ENCODE measurements at places on chromosomes 4 and X.

DNA sequence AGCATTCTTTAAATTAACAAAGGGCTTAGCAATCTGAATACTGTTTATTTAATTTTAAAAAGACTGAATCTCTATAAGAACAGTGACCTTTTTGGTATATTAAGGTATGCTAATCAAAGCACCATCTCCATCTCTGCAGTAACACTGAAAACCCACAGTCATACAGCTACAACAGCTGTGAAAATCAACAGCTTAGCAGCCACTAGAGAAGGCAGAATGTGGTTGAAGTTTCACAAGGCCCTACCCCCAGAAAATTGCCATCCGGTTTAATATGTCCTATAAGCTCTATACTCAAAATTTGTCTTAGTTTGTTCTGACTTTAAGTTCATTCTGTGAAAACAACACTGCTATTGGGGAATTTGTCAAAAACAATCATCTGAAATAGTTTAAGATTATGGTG is 128.7 kb downstream of the OPHN1 start:
- no peak for DNase-seq

- no peak for DNase-seq
These were observed 88.1 kb downstream of the SPANXN3 start for GRCh38 chrX:143429131-143429530.

DNA sequence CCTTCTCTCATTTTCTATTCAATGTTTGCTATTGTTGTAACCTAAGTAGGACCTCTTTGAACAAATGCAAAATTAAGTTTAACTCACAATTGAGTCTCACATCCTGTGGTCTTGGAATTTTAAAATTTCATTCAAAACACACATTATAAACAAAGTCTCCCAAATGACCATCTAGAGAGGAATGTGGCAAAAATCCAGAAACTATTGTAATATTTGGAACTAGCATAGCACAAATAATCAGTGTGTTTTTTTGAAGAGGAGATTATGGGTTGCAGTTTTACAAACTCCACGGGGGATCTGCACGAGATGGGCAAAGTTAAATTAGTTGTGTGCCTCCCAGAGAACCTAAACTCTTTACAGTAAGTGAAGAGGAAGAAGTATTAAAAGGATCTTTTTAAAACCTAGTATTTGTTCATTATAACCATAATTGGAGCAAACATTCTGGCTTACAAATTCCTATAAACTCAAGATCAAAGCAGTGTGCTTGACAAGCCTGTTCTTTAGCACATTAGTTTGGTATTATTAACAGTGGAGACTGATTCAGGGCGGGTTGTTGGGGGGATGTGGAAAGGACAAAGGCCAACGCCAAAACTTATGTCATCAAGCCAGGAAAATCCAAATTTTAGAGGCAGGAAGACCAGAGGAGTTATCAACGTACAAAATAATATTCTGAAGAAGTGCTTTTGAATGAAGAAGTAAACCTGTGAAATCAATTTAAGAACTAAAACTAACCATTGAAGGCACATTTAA is 22.4 kb upstream of the RBPJ start:
- no peak for DNase-seq

DNA sequence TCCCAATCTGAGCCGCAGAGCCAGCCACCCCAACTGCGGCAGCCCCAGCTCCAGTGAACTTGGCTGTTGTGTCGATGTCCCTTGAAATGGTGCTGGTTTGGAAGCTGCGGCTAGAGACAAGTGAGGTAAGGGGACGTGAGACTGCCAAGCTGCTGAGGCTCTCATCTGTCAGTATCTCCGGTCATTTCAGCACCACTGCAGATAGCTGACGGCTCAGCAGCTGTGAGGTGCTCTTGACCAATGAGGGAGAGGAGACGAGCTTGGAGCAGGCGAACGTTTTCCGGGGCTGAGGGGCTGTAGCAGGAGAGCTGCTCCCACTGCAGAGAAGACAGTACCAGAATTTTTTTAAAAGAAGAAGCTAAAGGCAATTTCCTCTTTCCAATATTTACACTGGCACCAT is 175.5 kb upstream of the CASK start:
- no peak for DNase-seq

DNA sequence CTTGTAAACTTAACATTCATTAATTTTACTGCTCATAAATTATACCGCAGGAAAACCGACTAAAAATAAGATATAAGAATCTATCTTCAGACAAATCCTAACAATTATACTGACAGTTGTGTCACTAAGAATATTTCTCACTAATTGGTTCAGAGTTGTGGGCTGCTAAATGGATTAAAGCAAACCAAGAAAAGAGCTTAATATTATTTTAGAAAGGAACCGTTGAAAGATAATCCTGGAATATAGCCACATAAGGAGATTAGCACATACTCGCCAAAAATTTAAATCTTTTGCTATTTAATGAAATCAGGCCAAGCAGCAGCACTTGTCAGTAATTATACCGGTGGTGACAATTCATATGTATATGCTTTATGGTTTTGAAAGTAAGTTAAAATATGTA is 132.8 kb downstream of the SLIT2 start:
- DNase-seq, result no peak

DNA sequence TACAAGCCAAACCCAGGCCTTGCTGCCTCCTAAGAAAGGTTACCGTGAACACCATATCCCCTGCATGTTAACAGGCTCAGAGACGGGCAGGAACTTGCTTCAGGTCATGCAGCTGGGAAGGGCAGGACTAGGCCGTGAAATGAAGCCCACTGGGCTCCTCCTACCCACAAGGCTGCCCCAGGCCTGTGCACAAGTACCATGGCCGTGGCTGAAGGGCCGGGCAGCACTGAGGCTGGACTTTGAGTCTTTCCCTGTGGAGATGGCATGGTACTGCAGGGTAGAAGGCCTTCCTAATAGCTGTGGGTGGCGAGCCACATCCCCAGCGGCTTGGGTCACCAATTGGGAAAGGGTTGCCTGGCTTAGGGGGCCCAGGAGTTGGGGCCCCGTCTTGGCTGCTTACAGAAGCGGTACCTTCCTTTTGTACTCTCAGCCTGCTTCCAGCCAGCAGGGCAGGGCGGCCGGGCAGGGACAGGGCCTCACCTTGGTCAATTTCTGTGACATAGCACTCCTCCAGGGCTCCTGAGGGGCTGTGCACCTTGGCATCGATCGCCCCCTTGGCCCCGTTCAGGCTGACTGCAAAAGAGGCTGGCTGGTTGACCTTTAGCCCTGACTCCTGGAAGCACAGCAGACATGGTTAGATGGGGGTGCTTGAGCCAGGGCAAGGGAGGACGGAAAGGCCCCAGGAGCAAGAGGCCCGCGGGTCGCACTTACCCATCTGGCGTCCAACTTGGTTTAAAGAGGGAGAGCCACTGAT is 23.8 kb downstream of the FLNA start:
- DNase-seq, result no peak

All from activated CD4-positive, CD25-positive, alpha-beta regulatory T cell treated with anti-CD3 and anti-CD28 coated beads, Interleukin-2, amount 50 U/mL, for 72 hours (primary cell).